Activated CD4-positive, alpha-beta T cell treated with anti-CD3 and anti-CD28 coated beads, Interleukin-2, amount 10 ng/mL, durations not matched to agents 7 days and 5 days (primary cell): ENCODE measurements at places on chromosomes 2 and 18. TPM values are rescaled to one million over a fixed set of nuclear protein-coding genes. Genes with fewer than 3 reads are reported as not detected.

DNA sequence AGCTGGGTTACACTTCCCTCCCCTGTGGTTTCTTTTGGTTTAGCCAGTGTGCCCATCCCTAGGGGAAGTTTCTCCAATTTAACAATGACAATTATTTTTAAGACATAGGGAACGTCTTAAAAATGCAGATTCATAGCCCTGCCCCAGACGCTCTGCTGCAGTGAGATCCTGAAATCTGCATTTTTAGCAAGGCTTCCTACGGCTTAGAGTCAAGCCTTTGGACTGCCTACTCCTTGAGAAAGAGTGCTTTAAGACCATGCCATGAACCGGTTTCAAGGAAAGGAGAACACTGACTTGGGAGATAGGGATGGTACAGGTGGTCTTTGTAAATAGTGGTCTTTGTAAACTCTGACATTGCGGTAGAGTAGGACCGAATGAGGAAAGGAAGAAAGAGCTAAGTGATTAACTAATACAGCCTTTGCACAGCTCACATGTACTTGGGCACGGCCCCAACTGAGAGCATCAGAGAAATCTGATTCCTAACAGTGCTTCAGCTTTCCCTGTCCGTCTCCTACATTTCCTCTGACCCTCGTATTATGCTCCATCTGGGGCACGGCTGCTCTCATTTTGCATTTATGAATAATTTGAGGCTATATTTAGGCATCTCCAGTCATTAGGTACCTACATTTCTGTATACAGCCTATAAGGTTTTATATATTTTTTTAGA lies 217.6 kb upstream of the TANK start:
- no peak for DNase-seq

AQP12B gene
- not detected for total RNA-seq

GRCh38 chr2:101473911-101474701 lies 806 bp downstream of the RFX8 start:
- peak; percentile 56 for DNase-seq

- peak; percentile 22 for DNase-seq
These were observed 19.7 kb downstream of the CLUL1 start for GRCh38 chr18:616380-616995.

ZNF638 gene
- 87.6 TPM for total RNA-seq

RETREG2 gene
- total RNA-seq = 95.1 TPM

GRCh38 chr2:160142472-160142871 lies 57.6 kb downstream of the ITGB6 start:
- DNase-seq = no peak

DNA sequence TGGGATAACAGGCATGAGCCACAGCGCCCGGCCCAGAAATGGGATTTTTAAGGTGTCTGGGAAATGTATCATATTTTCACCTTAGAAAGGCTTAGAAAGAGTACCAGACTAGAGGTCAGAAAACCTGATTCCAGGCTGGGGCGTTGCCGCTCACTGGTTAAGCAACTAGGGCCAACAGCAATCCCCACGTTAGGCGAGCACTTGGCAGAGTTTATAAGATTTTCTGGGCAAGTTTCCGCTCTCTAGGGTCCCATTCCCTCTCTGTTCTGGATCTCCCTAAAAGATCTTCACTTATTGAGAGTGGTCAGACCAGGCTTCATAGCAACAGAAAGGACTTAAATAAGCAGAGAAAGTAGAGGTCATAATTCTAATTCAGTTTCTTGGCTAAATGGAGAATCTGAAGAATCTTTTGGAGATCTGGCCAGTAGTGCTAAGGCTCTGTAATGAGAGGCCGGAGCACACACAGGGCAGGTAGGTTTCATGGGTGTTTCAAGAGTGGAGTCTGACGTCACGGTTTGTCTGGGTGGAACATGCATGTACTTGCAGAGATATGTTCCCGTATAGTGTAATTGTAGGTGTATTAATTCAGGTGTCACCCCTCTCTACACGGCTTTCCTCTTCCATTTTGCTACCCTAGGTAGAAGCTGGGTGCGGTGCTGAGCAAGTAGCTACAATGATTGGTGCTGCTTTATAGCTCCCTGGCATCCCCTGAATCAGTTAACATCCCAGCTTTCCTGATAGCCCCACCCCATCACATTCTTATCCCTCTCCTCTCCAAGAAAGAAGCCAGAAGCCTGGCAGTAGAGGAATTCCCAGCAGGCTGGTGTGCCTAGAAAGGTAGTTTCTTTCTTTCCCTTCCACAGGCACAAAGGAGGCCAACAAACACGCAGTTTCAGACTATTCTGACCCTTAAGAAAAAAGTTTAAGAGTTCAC lies 4.4 kb upstream of the SMAD7 start:
- DNase-seq = no peak
